ENCODE measurements at places on chromosomes 1 and 21. TPM values are rescaled to one million over a fixed set of nuclear protein-coding genes. Genes with fewer than 3 reads are reported as not detected.

Gene AGBL4
- total RNA-seq: 0.92 TPM

Gene PADI2
- total RNA-seq: 86.0 TPM

- no peak for DNase-seq
- H3K4me3 ChIP-seq: no peak overlapping the region
- no peaks in the 10 kb centered on the region for H3K36me3 ChIP-seq
- H3K27me3 ChIP-seq: no peaks in the 10 kb centered on the region
- no peaks in the 10 kb centered on the region for H3K4me1 ChIP-seq
Measured at GRCh38 chr1:178706432-178706831, 18.6 kb upstream of the RALGPS2 start.

GRCh38 chr21:44952116-44952928 lies 12.5 kb downstream of the SLX9 start:
- no peaks in the 10 kb centered on the region for H3K27me3 ChIP-seq
- H3K36me3 ChIP-seq: peaks cover 59% of the 10 kb centered on the region
- DNase-seq: no peak
- peaks cover 38% of the 10 kb centered on the region for H3K4me1 ChIP-seq
- H3K27ac ChIP-seq: no peak overlapping the region

DNA sequence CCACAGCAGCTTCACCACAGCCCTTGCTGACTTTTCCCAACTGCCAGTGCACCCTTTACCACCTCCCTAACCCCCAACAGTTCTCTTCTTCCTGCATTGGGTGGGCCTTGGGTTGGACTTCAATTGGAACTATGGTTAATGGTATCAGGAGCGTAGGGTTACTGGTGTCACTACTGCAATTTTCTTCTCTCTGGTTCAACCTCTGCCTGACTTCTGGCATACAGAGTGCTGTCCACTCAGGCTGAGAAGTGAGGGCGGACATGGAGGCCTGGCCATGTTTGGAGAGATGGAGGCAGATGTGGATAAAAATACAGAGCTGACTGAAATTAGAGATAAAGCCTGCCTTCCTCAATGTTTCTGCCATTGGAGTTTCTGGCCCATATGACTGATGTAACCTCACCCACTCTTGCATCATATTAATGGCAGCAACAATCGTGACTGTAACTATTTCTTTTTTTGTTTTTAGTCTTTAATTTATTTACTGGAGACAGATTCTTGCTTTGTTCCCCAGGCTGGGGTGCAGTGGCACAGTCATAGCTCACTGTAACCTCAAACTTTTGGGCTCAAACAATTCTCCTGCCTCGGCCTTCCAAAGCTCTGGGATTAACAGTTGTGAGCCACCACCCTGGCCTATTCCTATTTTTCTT lies 87.8 kb downstream of the NAV1 start:
- no peak overlapping the region for H3K4me3 ChIP-seq
- no peaks in the 10 kb centered on the region for H3K27me3 ChIP-seq

Gene MFAP2
- 31.5 TPM for total RNA-seq

DNA sequence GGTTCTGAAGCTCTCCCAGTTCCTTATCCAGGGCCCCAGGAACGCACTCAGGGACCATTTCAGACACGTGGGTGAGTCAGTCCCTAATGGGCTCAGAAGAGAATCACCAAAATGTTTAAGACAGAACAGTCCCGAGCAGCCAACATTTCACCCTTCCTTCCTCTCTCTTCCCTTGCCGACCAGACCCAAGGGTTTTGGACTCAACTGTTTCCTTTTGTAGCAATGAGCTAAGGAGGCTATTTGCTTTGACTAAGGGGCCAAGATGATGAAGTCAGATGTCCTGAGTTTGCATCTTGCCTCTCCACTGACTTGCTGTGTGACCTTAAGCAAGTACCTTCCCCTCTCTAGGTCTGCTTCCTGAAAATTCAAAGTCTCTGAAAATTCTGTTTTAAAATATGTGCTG lies 472.3 kb upstream of the VAMP3 start:
- H3K4me3 ChIP-seq: no peak overlapping the region
- no peaks in the 10 kb centered on the region for H3K36me3 ChIP-seq
- no peak for DNase-seq
- peaks cover 8% of the 10 kb centered on the region for H3K4me1 ChIP-seq
- peaks cover under 1% of the 10 kb centered on the region for H3K27me3 ChIP-seq
- peak overlapping the region; percentile 77 for H3K27ac ChIP-seq

GRCh38 chr1:30036666-30037065 lies 686.7 kb downstream of the MATN1 start:
- no peaks in the 10 kb centered on the region for H3K4me1 ChIP-seq
- no peak overlapping the region for H3K4me3 ChIP-seq
- H3K27ac ChIP-seq: no peak overlapping the region
- H3K36me3 ChIP-seq: no peaks in the 10 kb centered on the region
- H3K27me3 ChIP-seq: peaks cover 28% of the 10 kb centered on the region
- DNase-seq: no peak

- DNase-seq: no peak
- H3K27ac ChIP-seq: peak overlapping the region; percentile 94
- no peaks in the 10 kb centered on the region for H3K36me3 ChIP-seq
- peak overlapping the region; percentile 73 for H3K4me3 ChIP-seq
- H3K27me3 ChIP-seq: no peaks in the 10 kb centered on the region
Measured at GRCh38 chr1:17539118-17539476, 401 bp upstream of the ARHGEF10L start.

- no peak overlapping the region for H3K4me3 ChIP-seq
- DNase-seq: no peak
- peaks cover 12% of the 10 kb centered on the region for H3K4me1 ChIP-seq
- H3K27me3 ChIP-seq: peaks cover 20% of the 10 kb centered on the region
- no peak overlapping the region for H3K27ac ChIP-seq
- no peaks in the 10 kb centered on the region for H3K36me3 ChIP-seq
Measured at GRCh38 chr1:14603645-14604044, 5.2 kb downstream of the KAZN start.

- no peaks in the 10 kb centered on the region for H3K36me3 ChIP-seq
- no peaks in the 10 kb centered on the region for H3K27me3 ChIP-seq
- no peaks in the 10 kb centered on the region for H3K4me1 ChIP-seq
- DNase-seq: no peak
- no peak overlapping the region for H3K4me3 ChIP-seq
- H3K27ac ChIP-seq: no peak overlapping the region
Measured at GRCh38 chr1:32411261-32411660, 17.0 kb upstream of the BSDC1 start.

DNA sequence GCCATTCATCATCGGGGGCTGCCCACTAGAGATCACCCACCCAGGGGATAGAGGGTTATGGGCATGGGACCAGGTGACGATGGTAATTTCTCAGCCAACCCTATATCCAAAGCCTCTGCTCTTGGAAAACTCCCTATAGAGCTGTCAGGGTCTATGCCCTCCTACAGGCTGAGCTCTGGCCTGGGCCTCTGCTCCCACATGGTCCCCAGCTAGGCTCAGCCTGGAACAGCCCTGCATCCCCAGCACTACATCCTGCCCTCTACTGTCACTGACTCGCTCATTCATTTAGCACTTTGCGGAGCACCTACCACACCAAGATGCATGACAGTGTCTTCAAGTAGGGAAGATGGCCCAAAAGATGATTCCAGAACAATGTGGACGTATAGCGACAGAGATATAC lies 45.0 kb upstream of the EPS8L3 start:
- H3K4me3 ChIP-seq: no peak overlapping the region
- H3K4me1 ChIP-seq: peaks cover 19% of the 10 kb centered on the region
- H3K27ac ChIP-seq: no peak overlapping the region
- H3K36me3 ChIP-seq: no peaks in the 10 kb centered on the region
- H3K27me3 ChIP-seq: no peaks in the 10 kb centered on the region
- DNase-seq: no peak

DNA sequence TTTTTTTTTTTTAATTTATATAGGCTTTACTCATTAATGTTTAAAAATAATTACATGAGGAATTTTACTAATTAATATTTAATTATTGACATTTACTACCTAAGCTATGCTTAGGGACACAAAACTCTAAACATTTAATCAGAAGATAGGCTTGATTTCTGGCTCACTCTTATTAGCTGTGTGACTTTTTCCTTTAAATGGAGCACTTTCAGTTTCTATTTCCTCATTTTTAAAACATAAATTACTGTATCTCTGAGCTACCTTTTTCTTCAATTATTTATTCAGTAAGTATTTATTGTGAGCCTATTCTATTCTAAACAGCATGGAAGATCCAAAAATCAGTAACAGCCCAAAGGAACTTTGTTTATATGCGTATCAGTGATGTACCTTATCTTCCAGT lies 40.5 kb downstream of the MAP3K7CL start:
- H3K4me3 ChIP-seq: no peak overlapping the region
- no peaks in the 10 kb centered on the region for H3K36me3 ChIP-seq
- no peaks in the 10 kb centered on the region for H3K27me3 ChIP-seq

GRCh38 chr1:214506972-214507431 lies 44.4 kb downstream of the PTPN14 start:
- peaks cover 30% of the 10 kb centered on the region for H3K4me1 ChIP-seq
- H3K27ac ChIP-seq: no peak overlapping the region
- H3K4me3 ChIP-seq: no peak overlapping the region

DNA sequence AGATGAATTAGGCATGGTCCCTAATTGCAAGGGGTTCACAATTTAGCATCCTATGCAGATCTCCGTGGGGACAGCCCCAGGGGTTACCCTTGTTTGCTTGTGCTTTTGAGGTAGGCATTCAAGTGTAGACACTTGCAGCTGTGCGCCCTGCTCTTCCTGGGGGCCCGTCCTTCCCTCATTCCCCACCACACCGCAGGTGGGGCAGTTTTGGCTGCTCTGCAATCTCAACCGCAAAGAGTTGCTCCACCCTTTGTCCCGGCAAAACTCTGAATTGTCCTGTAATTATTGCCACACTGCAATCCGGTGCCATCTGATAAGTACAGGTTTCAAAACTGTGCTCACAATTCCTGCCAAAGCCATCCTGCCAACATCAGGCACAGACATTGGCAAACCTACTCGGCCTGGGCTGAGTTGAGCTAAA lies 65.4 kb upstream of the LYST start:
- H3K36me3 ChIP-seq: no peaks in the 10 kb centered on the region
- peaks cover 13% of the 10 kb centered on the region for H3K4me1 ChIP-seq
- no peaks in the 10 kb centered on the region for H3K27me3 ChIP-seq
- DNase-seq: peak; percentile 64

Data from stomach (tissue), 19 donors.